ENCODE measurements at places on chromosomes 1 and 21.

DNA sequence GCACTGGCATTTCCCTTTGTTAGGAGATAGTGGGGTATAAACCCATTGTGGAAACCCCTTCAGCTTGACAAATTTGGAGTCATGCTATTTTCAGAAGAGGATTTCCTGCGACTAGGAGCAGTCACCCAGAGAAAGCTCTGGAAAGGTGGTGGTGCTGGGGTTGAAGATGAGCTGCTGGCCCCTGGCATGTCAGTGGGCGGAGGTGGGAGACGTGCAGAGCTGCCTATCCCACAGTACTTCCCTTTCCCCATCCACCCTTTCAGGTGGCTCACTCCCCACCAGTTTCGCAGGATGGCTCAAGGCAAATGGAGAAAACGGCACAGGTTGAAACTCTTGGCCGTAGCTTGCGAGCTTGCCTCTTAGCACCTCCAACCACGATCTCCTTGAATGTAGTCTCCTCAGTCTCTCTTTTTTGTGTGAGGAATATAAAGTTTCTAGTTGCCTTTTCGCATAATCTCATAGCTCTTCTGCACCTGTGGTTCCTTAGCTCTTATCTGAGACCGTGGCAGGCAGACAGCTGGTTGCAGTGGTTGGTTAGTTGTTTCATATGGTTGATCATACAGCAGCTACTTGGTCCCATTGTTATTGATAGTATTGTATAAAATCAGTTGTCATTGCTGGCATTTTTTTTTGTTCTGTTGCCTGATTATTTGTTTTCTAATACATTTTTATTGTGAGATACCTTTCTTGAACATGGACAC, 48.2 kb downstream of the ADARB1 start:
- DNase-seq = no peak

DNA sequence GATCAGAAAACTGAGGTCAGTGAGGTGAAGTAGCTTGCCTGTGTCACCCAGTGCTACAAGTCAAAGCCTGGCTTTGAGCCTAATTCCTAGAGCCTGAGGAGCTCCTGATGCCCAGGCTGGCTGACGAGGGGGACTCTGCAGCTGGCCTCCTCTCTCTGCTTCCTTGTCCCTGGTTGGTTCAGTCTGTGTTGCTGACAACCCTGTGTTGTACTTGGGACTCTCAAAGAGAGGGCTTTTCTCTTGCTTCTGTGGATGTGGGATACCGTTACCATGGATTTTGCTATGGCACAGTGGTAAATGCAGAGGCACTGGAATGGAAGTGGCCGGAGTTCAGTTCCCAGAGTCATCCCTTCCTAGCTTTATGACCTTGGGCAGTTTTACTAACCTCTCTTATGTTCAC, 8.0 kb downstream of the VWA5B1 start:
- no peak for DNase-seq

- no peak for DNase-seq
Measured at GRCh38 chr1:53600561-53600960, 138.4 kb downstream of the GLIS1 start.

- peak; percentile 63 for DNase-seq
Measured at GRCh38 chr1:226738421-226738994, 574 bp downstream of the ITPKB start.

GRCh38 chr1:76102046-76102445, 27.5 kb downstream of the ST6GALNAC3 start:
- no peak for DNase-seq

- DNase-seq = peak; percentile 14
Measured at GRCh38 chr1:112298558-112298957, 97.5 kb upstream of the CTTNBP2NL start.

DNA sequence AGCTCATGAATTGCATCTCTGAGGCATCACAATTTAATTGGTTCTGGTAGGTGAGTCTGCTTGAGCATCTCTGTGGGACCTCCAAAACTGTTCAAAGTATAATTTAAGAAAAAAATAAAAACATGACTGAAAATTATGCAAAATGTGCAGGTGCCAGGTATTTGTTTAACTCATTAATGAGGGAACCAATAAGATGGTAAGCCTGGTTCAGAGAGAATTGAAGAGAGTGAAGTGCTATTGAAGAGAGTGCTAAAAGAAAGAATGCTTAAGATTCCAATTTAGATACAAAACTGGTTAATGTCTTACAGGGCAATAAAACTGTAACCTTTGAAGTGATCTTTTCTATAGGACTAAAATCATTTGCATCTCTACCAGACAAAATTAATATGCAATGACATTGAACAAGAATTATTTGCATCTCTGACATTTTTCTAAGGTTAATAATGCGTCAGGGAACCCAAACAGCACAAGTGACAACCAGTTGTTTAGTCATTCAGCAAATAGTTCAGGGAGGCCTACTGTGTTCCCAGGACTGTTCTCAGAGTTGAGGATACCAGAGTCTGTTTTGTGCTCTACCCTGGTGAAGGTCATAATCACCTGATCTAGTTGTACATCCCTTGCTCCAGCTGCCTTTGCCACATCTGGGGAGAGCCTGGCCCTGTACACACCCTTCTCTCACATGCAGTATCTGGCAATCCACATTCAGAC, 183.5 kb downstream of the PATJ start:
- no peak for DNase-seq

GRCh38 chr21:28758042-28758882, 234.4 kb downstream of the LTN1 start:
- no peak for DNase-seq

DNA sequence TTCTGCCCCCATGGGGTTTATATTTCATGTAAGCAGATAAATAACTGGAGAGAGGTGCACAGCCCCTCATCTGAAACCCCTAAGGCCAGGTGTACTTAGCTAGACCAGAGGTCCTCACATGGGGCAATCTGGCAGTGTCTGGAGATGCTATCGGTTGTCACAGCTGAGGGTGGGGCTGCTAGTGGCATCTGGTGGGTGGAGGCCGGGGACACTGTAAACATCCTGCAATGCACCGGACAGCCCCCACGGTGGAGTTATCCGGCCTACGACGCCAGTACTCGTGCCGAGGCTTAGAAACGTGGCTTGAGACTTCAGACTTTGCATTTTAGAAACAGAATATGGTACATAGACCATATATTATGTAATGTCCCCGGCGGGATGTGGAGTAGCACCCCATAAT, 186.5 kb upstream of the VAMP3 start:
- no peak for DNase-seq

DNA sequence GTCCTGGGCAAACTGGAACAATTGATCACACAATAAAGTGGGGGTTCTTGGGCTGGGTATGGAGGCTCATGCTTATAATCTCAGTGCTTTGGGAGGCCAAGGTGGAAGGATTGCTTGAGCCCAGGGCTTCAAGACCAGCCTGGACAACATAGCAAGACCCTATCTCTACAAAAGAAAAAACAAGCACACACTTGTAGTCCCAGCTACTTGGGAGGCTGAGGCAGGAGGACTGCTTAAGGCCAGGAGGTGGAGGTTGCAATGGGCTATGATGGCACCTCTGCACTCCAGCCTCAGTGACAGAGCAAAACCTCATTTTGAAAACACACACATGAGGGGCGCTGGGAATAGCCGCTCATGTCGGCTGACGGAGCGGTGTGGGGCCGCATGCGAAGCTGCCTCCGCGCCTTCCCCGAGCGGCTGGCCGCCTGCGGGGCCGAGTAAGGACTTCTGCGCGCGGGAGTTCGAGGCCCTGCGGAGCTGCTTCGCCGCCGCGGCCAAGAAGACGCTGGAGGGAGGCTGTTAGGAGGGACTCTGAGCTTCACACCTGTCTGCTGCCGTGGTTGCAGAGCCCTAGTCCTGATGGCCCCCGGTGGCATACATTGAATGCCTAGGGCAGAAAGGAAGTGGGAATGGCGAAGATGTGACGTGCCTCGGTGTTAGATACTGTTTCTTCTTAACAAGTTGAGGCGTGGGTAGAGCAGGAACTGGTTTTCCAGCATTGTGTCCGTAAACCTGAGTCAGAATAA, 59.5 kb downstream of the ACBD3 start:
- DNase-seq = no peak

GRCh38 chr1:198651650-198652400, 13.0 kb downstream of the PTPRC start:
- DNase-seq = no peak

DNA sequence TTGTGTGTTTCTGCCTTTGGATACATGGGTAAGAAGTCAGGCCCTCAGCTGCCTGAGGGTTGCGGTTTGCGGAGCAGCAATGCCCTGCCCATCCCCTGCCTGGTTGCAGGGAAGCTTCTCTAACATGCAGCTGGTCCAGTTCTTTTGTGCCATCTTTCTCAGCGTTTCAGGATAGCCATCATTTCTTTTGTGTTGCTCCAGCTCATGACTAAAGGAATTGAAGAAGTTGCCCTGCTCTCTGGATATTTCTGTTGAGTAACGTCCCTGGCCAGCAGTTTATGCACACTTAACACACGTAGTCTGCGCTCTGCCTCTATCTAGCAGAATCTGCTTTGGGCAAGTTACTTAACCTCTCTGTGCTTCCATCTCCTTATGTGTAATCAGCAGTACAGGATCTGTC, 62.1 kb downstream of the DOP1B start:
- no peak for DNase-seq

DNA sequence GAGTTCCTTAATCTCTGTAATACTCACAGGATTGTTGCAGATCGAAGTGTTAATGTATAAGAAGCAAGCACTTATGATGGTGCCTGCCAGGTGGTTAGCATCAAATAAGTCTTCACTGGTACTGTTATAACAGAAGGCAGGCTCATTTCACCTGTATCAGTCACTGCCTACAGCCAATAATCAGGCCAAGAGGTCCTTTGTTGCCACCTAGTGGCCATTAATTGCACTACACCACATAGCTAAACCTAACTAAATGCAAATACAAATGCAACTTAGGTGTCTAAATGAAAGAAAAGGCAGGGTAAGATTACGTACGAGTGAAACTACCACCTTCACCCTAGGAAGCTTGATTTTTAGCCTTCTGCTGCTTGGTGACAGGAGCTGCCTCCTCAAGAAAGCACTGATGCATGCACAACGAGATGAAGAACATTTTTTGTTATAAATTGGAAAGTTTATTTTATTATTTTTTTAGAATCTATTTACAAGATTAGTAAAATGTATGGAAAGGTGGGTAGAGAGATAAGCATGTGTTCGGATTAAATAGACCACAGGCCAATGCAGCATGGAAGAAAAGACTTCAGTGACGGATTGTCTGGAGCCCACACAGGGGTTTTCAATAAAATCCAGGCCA, 334.8 kb upstream of the CAMK1G start:
- peak; percentile 24 for DNase-seq

DNA sequence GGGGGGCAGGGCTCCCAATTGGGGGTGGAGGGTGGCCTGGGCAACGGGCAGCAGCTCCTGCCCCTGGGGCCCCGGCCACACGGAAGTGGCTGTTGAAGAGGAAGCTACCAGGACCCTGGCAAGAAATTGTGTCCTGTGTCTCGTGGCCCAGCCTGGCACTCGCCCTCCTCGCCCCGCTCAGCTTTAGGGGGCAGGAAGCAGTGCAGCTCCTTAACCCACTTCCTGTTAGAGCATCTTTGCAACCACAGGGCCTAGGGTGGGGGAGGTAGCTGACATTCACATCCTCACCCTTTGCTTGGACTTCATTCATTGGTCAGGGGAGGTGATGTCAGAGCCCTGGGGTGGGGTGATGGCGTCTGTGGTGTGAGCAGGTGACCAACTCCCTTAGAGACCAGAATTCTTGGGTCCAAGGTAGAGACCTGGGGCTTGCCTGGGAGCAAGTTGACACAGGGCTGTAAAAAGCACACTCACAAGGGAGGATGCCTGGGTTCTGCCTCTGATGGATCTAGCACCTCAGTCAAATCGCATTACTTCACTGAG, at the start of gene ARHGAP30:
TSS of gene ARHGAP30 (minus strand) at position 161 of the 540 bp plus-strand sequence. CDS start 267 bp downstream, outside the sequence.
- DNase-seq = peak; percentile 83

DNA sequence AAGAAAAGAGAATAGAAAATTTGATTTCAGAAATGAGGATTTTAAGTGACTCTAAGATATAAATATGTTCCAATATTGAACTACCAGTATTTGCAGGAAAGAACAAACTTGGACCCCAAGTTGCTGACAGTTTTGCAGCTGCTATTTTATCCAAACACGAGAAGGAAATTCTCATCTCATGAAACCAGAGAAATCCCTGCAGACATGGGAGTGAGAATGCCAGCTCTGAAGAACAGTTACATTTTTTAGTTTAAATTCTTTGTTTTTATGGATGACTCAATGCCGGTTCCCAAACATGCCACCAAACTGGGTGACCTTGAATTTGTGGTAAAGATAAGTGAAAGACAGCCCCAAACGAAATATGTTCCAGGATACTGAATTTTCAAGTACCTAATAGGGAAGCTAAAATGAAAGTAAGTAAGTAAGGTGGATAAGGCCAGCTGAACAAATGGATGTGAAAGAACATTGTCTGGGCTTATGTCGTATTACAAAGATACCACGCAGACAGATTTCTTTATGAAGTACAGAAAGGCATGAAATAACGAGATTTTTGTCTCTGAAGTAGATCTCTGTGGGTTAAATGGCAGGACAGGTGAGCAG, 19.9 kb downstream of the TLR5 start:
- no peak for DNase-seq

GRCh38 chr1:21651214-21652042, 17.7 kb downstream of the RAP1GAP start:
- DNase-seq = peak; percentile 54
